NCI-H146 (cell line): ENCODE measurements at places on chromosomes 7 and 10.

DNA sequence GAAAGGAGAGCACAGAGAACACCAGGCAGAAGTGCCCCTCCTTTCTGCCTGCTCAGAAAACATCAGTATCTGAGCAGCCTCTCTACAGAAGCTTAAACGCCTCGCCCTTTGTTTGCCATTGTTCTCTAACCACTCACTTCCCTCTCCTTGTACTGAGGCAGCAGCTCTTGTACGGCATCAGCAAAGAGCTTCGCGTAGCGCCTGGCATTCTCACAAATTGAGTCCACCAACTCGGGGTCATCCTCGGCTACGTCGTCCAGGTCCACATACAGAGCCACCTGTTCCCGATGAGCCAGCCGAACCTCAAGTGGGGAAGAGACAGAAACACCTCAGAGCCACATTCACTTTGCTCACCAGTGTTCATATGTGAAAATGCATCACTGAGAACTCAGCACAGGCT is 1.7 kb downstream of the MCM7 start:
- DNase-seq: no peak

DNA sequence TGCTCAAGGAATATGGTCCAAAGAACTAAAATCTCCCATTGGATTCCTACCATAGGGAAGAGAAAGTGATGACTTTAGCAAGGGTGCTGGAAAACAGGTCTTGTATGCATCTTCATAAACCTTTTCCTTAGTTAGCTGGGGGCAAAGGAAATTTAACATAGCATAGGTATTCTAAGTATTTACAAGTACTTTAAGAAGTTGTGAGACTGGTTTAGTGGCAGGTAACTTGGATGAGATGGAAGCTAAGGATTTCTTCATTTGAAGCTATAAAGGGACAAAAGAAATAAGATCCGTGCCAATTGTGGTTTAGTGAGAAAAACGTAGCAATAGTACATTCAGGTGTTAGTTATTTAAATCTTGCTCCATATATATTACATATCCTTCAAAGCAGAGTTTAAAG is 183.4 kb upstream of the TCF7L2 start:
- DNase-seq: no peak

- DNase-seq: no peak
Measured at GRCh38 chr10:13395540-13395939, 47.4 kb upstream of the SEPHS1 start.

GRCh38 chr10:67257018-67257417 is 331.2 kb downstream of the LRRTM3 start:
- DNase-seq: peak; percentile 88

DNA sequence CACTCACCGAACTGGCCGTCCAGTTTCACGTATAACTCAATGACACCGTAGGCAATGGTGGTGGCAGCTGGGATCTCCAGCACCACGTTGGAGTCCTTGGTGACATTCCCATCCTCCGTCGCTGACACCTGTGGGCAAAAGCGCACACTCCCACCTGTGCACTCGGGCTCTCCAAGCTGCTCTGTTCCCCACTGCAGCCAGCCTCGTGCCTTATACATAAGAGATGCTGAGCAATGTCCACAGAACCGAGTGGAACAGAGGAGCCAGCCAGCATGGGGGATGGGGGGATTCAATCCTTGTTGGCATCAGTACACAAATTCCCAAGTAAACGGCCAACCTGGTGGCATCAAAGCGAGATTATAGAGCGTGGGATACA is 40.0 kb downstream of the GSDME start:
- no peak for DNase-seq

DNA sequence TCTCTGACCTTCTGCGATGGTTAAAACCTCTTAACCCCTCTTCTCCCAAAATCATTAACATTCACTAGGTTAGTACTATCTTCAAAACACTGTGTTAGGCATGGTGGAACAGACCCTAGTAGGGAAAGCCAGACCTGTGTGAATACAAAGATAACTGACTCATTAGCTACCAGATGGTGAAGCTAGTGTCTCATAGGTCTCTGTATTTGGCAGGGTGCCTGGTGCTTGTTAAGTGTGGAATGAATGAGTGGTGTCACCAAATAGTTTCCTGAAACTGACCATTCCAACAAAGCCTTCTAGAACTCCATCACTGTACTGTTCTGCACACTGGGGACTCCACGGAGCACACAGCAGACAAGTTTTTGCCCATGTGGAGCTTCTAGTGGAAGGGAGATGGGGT is 27.7 kb upstream of the TM9SF3 start:
- peak; percentile 47 for DNase-seq

GRCh38 chr7:99195867-99196266 is 12.0 kb downstream of the KPNA7 start:
- DNase-seq: no peak

GRCh38 chr10:35268791-35269257 is 67.5 kb upstream of the CCNY start:
- DNase-seq: no peak

DNA sequence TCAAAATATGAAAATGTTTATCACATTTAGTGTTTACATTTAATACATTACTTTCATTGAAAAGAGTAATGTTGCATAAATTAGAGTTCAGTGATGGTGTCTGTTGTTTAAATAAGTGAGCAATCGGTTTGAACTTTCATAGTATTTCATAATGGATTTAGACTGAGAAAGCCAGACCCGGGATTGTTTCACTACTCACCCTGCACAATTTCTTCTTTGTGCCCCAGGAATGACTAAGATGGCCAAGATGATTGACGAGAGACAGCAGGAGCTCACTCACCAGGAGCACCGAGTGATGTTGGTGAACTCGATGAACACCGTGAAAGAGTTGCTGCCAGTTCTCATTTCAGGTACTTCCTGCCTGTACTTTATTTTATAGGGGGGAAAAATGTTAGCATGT is 74.6 kb downstream of the VCL start:
- DNase-seq: no peak

GRCh38 chr7:111041577-111041976 is 49.4 kb upstream of the LRRN3 start:
- DNase-seq: no peak

DNA sequence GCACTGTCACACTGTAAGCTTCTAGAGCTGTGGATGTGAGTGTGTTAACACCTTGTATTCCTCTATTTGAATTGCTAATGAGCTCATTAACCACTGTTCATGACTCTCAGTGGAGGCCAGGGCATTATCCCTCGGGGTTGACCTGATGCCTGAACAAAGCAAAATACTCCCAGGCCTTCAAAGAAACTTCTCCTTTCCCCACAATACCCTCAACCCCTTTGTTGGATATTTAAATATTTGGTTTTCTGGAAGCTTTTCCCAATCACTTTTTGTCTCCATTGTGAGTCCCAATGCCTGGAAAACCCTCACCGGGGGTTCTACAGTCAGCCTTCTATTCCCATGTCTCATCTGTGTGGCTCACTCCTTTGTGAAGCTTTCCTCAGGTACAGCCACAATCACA is 780.1 kb downstream of the PHTF2 start:
- no peak for DNase-seq

- no peak for DNase-seq
Measured at GRCh38 chr10:129601737-129602136, 134.7 kb downstream of the MGMT start.
